Choroid plexus epithelial cell (primary cell): ENCODE measurements at places on chromosomes 5 and 9.

DNA sequence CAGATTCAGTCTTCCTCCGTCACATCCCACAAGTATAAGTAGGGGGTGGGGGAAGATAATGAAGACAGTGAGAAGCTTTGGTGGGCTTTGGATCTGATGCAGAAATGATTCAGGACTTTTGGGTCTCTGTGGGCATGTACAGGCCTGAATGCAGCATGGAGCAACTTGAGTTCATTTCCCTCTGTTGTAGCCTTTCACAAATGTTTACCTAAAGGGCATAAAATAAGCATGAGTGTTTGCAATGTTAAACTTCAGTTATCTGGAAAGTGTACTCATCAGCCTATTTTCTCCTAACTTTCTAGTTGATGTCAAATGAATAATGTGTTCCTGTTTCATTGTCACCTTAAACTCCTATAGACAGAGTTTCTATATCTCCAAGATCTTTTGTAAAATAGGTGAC is 39.3 kb downstream of the GARNL3 start:
- no peak for DNase-seq

DNA sequence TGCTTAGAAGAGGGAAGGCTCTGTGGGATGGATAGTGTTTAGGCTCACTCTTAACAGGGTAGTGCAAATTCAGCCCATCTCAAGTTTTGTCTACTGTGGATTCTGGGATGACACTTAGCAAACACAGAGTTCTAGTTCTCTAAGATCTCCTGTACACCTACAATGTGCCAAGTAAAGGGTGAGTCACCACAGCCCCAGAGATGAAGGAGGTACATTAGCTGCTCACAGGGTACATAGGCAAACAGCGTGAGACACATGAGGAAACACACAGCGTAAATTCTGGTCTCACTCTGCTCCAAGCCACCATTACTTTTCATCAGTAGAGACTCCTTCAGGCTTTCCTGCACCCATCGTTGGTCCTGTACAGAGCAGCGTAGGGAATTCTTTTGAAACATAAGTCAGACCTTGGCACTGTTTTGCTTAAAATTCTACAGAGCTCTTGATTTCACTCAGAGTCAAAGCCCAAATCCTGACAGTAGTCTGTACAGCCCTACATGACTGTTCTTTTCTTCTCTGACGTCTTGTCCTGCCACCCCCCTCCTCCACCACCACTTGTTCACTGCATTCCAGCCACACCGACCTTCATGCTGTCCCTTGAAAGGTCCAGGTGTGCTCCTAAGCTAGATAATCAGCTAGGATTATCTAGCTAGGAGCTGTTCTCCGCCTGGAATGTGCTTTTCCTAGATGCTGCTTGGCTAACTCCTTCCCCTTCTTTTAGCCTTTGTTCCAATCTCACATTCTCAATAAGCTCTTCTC is 8.7 kb downstream of the ASTN2 start:
- DNase-seq = no peak

GRCh38 chr5:167243463-167243862 is 1048.0 kb upstream of the WWC1 start:
- no peak for DNase-seq

DNA sequence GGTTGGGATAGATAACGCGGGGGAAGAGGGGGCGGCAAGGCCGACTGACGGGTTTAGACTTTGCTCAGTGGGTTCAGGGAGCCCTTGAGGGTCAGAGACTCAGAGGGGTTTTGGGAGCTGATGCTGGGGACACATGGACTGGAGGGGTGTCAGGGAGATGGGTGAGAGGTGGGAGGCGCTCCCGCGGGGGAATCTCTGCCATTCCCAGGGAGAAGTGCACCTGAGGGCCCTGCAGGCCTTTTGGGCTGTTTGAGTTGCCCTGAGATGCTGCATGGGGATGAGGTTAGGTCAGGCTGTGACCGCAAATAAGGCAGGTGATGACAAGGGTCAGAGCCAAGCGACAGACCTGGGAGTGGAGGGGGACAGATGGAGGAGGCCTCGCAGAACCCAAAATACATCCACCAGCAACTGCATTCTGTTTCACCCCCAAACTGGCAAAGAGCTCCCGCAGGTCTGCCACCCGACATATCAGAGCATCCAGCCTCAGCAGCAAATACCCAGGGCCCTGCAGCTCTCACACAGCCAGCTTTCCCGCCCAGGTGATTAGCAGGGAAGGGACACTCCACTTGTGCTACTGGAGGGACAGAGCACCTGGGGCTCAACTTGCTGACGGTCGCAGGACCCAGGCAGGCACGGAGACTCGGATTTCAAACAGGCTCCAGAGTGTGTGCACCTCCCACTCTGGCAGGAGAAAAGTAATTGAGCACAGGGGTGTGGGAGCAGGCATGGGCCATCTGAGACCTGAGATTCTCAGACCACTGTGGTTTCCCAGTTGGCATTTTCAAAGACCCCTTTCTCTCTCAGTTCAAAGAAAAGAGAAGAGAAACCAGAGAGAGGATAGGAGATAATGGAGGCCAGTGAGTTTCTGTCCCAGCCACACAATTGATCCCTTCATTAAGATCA is 26.4 kb downstream of the TMOD1 start:
- no peak for DNase-seq

GRCh38 chr5:107306594-107306993 is 364.1 kb downstream of the EFNA5 start:
- DNase-seq = no peak

GRCh38 chr5:38845526-38846378 is at the start of gene OSMR:
OSMR (plus strand) TSS chr5:38846012; CDS start chr5:38869045, 23,033 bp downstream.
- DNase-seq = peak; percentile 99
